ENCODE measurements at places on chromosomes 16 and 17. TPM values are rescaled to one million over a fixed set of nuclear protein-coding genes. Genes with fewer than 3 reads are reported as not detected.

Gene HBA2
- not detected for total RNA-seq

Gene RHBDL3
- 0.40 TPM for total RNA-seq

Gene SULT1A2
- not detected for total RNA-seq

Gene UBE2Z
- 109 TPM for total RNA-seq

- no peak for DNase-seq
These were observed 76.2 kb upstream of the CDC42EP4 start for GRCh38 chr17:73387746-73388577.

GRCh38 chr16:21727344-21727743, 63.6 kb downstream of the OTOA start:
- DNase-seq = no peak

GRCh38 chr17:30926516-30926915, 4.8 kb downstream of the ADAP2 start:
- no peak for DNase-seq

DNA sequence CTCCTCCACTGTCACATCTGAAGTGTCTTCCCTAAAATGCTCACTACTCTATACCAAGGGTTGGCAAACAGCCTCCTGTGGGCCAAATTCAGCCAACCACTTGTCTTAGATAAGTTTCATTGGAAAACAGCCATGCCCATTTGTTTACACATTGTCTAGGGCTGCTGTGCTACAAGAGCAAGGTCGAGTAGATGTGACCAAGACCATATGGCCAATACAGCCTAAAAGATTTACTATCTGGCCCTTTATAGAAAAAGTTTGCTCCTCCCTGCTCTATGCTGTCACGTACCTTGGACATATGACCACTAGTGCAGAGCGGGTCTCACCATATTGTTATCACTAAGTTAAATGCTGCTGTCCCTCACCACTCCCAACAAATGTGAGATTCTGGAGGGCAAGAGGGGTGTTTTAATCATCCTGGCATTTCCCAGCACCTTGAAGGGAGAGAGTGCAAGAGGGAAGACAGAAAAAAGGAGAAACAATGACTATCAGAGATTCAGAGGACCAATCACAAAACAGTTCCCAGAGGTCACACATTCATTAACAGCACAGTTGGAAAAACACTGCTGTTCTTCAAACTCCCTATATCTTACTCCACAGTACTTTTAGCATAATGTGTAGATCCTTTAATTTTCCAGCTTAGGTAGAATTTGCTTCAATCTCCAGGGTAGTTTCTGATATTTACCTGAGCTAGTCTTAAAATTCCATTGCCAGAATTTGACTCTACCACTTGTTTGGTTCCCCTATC, 13.2 kb downstream of the LSM12 start:
- DNase-seq = no peak

DNA sequence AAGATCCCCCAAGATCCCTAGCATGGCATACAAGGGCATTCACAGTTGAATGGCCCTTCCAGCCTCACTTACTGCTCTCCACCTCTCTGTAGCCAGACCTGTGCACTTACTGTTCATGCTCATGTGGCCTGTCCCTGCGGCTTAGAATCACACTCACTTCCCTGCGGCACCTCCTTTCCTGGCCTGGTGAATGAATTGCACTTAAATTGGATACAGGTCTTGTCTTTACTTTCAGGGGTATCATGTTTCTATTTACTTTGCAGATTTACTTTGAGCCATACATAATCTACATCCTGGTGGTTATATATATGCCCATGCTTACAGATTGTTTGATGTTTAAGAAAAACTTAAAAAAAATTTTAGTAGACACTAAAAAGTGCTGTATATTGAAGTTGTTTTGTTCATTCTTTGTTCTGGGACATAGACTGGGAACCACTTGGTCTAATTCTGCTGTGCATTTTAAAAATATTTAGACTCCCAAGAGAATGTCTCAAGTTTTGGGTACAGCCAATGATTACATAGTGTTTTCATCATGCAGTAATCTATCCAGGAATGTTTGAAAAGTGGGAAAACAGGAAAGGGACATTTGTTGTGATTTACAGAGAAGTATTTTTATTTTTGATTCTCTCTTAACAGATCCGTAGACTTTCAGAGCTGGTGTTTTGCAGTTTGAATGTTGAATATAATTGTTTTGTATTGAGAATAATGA, 63.9 kb downstream of the NUP88 start:
- no peak for DNase-seq

DNA sequence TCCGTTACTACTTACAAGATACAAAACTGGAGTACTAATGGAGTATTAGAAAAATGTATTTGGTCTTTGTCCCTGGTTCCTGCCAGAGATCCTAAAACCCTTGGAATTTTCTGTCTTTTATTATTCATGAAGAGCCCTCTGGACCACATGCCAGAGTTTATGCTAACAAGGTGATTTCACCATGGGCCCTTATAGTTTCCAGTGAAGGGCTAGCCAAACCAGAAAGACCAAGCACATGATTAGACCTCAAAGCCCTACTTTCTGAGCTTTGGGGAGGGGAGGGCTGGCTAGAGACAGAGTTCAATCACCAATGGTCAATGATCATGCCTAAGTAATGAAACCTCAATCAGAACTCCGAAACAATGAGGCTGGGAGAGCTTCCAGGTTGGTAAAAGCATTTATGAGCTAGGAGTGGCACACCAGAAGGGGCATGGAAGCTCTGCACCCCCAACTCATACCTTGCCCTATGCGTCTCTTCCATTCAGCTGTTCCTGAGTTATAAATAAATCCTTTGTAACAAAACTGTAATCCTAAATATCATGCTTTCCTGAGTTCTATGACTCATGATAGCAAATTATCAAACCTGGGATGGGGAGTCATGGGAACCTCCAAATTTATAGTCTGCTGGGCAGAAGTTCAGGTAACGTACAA, 10.4 kb downstream of the DCUN1D3 start:
- no peak for DNase-seq

DNA sequence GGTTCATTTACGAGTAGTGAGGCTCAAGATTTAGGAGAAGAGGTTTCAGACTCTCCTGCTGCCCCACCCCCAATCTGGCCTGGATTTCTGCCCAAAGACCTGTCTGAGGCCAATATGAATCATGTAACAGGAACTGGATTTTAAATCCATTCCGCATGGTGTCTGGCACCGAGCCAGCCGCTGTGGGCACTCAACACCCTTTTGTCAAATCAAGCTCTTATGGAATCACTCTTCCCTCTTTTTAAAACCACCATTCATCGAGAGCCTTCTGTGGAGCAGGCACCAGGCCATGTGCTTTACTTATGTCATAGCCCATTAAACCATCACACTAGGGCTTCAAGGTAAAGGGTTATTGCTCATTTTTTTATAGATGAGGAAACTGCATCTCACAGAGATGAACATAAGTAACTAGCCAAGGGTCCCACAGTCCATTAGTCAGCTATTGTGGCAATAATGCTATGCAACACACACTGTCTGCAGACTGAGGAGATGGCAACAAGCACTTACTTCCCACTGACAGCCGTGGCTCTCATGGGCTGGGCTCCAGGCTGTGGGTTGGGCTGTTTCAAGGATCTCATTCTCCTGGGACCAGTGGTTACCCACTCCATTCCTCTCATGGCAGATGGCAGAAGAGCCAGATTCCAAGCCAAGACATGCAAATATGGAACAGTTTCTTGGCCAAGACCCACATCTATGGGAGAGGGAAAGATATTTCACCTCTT, 93.6 kb downstream of the WSCD1 start:
- DNase-seq = no peak

- no peak for DNase-seq
These were observed 13.7 kb downstream of the CAMKK1 start for GRCh38 chr17:3879186-3879585.

Data from natural killer cell treated with Interleukin-12 subunit alpha and Interleukin-12 subunit beta and Interleukin-15 and Interleukin-18, amount 100 ng/mL, for 72 hours (primary cell).